ENCODE measurements at places on chromosomes 16 and 17. TPM values are rescaled to one million over a fixed set of nuclear protein-coding genes. Genes with fewer than 3 reads are reported as not detected.

GCGR gene
- total RNA-seq: not detected

HAS3 gene
- total RNA-seq: 31.9 TPM

PMP22 gene
- 0.63 TPM for total RNA-seq

HSD11B2 gene
- total RNA-seq: 1.3 TPM

Data from airway epithelial cell (primary cell).